ENCODE measurements at places on chromosomes 5 and 9.

- DNase-seq: peak; percentile 42
Measured at GRCh38 chr5:607541-608428, 4.4 kb upstream of the CEP72 start.

GRCh38 chr5:84255315-84255714 is 129.4 kb downstream of the EDIL3 start:
- no peak for DNase-seq

DNA sequence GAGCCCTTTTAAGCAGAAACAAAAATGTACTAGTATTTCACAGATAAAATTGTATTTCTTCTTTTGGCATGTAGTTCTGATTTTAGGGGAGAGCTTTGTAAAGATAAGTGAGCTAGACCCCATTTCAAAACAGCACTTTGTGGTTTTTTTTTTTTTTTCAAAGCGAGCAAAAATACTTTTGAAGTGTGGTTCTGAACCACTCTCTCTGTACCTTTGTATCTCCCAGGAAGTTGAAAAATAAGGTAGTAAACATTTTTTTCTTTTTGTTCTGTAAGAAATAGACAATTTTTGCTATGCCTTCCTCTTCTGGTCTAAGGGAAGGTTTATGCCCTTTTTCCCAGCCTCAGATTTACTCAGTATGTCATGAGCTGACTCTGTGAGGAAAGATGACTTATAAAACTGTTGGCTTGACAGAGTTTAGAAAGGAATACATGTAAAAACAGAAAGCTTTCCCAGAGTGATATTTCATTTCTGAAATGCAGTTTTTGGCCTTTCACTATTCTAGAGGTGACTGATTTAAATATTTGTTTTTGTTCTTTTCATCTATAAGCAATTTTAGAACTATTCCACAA is 12.5 kb downstream of the ERCC6L2 start:
- no peak for DNase-seq

DNA sequence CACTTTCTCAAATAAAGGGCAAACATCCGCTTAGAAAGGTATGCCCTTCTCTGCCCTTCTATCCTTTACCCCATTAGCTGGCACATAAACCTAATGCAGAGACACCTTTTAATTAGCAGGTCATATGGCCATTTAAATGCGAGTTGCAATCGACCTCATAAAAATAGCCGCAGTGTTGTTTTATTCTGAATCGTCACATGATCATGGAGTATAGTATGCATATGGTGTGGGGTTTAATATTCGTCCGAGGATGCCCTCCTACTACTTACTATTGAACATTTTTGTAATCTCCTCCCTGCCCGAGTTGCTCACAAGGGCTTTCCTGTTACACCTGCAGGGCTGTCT is 72.0 kb downstream of the PIK3R1 start:
- DNase-seq: no peak

GRCh38 chr9:118324706-118325105 is 620.5 kb downstream of the TLR4 start:
- DNase-seq: no peak

DNA sequence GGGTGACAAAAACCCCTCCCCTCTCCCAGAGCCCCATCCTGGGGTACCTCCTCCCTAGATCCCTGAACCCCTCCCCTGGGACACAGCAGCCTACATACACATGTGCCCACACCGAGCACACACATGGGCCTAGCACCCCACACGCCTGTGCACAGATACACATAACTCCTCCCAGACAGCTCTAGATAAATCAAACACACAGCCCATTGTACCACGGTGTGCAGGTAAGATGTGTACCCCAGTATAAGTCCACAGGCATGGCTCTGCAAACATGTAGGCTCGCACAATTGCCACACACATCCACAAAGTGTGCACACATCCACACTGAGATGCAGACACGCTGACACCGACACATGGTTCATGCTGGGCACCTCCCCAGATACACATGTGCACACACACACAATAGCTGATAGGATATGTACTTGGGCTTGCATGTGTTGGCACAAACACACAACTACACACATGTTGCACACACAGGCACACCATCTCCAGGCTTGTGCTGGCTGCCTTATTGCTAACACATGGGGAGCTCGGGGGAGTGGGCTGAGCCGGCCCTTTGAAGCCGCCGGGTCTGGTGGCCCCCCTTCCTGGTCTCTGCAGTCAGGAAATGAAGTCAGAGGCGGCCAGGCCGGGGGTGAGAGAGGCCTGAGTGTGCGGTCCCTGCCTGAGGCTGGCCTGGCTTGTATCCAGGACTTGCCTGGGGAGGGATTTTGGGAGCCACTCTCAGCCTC is 30.2 kb downstream of the GOLGA2 start:
- DNase-seq: peak; percentile 91

DNA sequence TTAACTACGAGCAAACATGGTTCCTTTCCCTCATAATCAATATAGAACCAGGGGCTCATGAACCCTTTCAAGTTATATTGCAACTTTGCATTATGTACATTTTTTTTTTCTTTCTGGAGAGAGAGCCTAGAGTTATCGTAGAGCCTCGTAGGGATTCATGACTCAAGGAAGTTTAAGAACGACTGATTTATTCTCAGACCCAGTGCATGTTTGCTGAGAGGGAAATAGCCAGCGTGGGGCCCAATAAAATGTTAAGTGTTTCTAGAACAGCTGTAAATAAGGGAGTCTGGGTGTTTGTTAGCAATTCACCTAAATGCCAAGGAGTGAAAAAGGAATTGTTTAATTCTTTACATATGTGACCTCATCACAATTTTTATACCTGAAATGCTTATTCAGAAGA is 119.0 kb upstream of the KLF9 start:
- DNase-seq: no peak

GRCh38 chr9:116951588-116952435 is 264.7 kb downstream of the TRIM32 start:
- peak; percentile 58 for DNase-seq

GRCh38 chr9:86974421-86974820 is 27.1 kb upstream of the GAS1 start:
- no peak for DNase-seq

- DNase-seq: no peak
Measured at GRCh38 chr9:86846656-86847055, 100.7 kb downstream of the GAS1 start.

- DNase-seq: no peak
Measured at GRCh38 chr9:127504887-127505251, 53.6 kb downstream of the LRSAM1 start.

Data from islet precursor cell (in vitro differentiated cells).